ENCODE measurements at places on chromosomes 13 and 19. TPM values are rescaled to one million over a fixed set of nuclear protein-coding genes. Genes with fewer than 3 reads are reported as not detected.

Gene MRPS31
- total RNA-seq, result 23.5 TPM

Gene PGLYRP2
- 135 TPM for total RNA-seq

GRCh38 chr19:46298479-46299003 is 1.7 kb downstream of the HIF3A start:
- DNase-seq, result no peak

Gene MAST1
- not detected for total RNA-seq

DNA sequence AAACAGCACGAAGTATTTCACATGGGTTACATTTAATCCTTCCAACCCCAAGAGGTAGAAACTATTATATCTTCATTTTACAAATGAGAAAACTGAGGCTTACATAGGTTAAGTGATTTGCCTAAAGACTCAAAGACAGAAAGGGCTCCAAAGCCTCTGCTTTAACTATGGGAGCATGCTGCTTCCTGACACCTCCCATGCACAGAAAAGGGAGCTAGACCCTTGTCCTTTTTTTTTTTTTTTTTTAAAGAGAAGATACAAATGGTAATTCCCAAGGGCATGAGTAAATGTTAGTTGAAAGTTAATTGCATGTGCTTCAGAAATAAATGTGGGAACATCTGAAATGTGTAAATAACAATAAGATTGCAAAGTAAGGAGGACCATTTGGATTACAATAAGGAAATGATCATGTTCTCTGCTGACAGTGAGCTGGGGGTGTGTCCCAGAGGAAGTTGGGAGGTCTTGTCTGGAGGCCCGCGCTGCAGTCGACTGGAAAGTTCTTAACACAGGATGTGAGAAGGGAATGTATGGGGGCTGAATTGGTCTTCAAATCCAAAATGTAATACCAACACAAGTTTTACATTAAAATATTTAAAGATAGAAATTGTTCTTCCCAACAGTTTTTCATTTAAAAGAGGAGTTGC is 500.3 kb downstream of the KLF12 start:
- no peak for DNase-seq

GRCh38 chr19:28859811-28860210 is 353.1 kb downstream of the UQCRFS1 start:
- no peak for DNase-seq

GRCh38 chr13:41312176-41312500 is 1.1 kb downstream of the NAA16 start:
- no peak for DNase-seq

- no peak for DNase-seq
These were observed 526.9 kb downstream of the MYO16 start for GRCh38 chr13:109156181-109156935.

Gene PPP2R1A
- total RNA-seq, result 84.2 TPM

DNA sequence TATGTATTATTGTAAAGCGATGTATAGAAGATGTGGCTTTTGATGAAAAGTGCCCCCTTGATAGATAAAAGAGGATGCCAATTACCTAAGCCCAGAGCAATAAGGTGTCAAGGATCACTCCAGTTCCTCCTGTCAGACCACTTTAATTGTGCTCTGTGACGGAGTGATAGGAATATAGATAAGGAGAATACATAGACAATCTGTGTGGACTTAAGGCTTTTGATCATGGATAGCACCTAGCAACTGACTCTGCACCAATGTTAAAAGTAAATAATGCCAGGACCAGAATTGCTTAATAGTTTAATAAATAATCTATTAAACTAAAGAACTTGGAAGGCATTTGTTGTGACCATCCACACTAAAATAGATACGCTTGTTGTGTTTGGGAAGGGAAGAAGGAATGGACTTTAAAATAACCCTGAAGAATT is 390.7 kb upstream of the ARGLU1 start:
- no peak for DNase-seq
